NCI-H774 (cell line): ENCODE measurements at places on chromosomes 2 and 18.

- DNase-seq = no peak
These were observed 80.2 kb upstream of the GPC1 start for GRCh38 chr2:240355001-240355891.

GRCh38 chr18:74457043-74457724 lies at the start of gene DIPK1C:
DIPK1C (minus strand) TSS chr18:74457308; CDS start chr18:74457259, 49 bp downstream.
- no peak for DNase-seq

DNA sequence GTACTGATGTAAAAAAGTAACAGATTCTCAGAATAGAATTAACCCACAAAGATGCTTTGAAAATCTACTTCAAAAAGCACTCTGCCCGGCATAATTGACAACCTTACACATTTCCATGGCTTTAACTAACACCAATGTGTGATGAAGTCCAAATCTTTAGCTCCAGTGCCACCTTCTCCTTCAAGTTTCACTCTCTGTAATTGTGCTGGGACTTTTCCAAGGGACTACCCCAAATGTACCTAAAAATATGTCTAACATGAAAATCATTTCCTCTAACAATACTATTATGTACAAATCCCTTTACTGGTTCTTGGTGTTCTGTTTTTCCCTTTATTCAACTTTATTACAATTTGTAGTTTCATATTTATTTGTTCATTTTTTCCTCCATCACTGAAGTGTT lies 20.6 kb upstream of the UBE2E3 start:
- DNase-seq = no peak

- DNase-seq = no peak
These were observed 95.0 kb downstream of the MSH2 start for GRCh38 chr2:47497843-47498460.

GRCh38 chr2:11050565-11050964 lies 104.7 kb upstream of the SLC66A3 start:
- DNase-seq = no peak

DNA sequence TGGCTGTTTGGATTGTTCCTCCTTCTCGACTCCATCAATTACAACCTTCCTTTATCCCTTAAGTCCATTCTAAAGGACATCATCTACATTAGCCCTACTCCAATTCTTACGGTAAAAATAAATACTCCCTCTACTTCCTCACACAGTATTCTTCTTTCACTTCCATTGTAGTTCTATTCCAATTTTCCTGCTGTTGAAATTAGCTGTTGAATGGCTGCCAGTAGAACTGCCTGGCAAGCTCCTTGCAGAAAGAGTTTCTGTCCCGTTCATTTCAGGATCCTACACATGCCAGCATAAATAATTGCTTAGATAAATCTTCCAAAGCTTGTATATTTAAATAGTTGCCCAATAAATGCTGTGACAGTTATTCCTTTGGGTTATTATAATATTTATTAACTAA lies 459.3 kb upstream of the TRIB2 start:
- no peak for DNase-seq
